ENCODE measurements at places on chromosomes 11 and 22.

DNA sequence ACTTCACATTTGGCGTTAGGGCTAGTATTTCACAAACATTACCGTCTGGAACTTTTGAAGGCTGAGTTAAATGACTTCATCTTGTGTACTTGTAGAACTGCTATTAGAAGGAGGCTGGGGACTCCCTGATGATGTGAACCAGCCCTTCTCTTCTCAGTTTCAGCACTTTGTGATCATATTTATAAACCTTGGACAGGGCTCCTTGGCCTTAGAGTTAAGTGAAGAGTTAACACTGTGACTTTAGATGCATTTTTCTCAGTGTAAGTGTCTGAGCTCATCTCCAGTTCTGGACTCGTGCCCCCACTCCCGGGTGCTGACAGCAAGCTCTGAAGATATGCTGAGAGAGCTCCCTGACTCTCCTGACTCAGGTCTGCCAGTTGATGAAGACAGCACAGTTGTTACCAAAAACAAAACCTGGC is 8.4 kb downstream of the MIAT start:
- DNase-seq, result no peak

GRCh38 chr11:17431139-17431538 is 42.7 kb upstream of the KCNJ11 start:
- DNase-seq, result no peak

GRCh38 chr11:64224891-64225607 is 937 bp downstream of the TRPT1 start:
- DNase-seq, result peak; percentile 35

GRCh38 chr11:56457076-56457475 is 16.1 kb downstream of the OR5M3 start:
- DNase-seq, result no peak

GRCh38 chr11:76885390-76886097 is 24.8 kb downstream of the ACER3 start:
- DNase-seq, result no peak

GRCh38 chr22:30968015-30968923 is at the start of gene MORC2:
Gene MORC2 (minus strand): TSS chr22:30968774. CDS start chr22:30967889, 885 bp downstream.
- DNase-seq, result no peak

GRCh38 chr11:73315293-73316020 is 7.4 kb downstream of the ARHGEF17 start:
- DNase-seq, result no peak

DNA sequence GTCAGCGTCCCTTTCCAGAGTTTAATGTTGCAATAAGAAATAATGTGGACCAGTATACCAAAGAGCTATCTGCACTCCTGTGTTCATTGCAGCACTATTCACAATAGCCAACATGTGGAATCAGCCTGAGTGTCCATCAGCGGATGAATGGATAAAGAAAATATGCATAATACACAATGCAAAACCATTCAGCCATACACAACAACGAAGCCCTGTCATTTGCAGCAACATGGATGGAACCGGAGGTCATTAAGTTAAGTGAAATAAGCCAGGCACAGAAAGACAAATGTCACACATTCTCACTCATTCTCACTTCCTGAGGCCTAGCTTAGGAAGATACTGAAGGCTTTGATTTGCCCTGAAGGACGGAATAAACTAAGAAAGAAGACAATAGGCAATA is 22.1 kb downstream of the SLC5A4 start:
- no peak for DNase-seq

- no peak for DNase-seq
Observed at GRCh38 chr11:110514967-110515366, 85.2 kb downstream of the FDX1 start.

DNA sequence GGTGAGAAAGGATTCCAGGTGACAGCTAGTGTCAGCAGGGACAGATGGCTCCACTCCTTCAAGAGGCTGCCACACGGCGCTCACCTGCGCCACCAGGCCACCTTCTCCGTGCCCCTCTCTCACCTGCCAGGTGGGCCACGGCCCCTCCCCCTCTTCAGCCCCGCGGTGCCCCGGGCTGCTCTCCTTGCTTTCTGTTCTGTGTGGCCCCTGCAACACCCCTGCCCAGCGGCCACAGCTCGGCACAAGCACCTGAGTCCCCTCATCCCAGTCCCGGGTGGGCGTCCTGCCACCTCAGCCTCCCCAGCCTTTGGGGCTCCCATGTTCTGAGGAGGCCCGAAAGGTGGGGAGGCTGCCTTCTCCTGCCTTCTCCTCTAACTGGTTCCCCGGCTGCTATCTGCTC is 46.4 kb downstream of the APOL1 start:
- no peak for DNase-seq

DNA sequence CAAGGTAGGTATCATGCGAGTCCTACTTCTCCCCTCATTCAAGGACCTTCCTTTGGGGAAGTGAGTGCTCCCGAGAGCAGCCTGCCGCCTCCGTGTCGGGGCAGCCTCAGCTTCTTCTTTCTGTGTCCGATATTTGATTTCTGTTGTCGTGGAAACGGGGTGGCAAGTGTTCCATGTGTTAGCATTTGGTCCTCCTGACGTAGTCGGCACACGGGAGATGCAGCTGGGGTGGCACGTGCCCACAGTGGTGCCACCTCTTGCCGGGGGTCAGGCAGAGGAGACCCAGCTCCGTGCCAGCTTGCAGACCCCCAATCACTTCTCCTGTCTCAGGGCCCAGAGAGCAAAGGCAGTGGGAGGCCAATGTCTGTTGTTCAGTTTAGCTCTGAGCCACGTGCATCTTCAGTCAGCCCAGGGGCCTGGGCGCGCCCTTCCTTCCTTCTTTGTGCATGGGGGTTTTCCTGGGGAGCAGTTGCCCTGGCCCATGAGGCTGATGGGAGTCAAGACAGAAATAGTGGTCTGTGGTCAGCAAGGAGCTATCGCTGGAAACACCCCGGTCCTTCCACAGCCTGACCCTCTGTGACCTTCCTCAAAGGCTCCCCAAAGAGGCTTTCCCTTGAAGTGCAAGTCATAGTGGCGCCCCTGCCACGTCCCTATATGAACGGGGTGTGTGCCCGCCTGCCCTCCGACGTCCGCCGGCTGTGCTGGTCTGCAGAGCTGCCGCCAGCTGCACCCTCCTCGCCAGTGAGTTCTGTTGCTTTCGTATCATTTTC is 44.5 kb downstream of the PARVB start:
- DNase-seq, result no peak

DNA sequence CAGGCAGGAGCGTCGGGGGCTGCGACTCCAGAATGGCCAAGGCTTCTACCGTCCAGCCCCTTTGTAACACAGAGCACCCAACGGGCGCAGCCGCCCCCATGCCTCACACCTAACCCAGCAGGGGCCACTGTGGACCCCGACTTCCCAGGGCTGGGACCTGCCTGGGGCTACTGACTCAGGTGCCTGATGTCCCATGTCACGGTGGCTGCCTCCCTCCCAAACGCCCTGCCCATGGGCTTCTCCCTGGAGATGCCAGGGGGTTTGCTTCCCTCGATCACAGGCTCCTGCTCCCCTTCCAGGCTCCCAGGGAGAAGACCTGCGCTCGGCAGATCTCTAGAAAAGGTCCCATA is 84.0 kb downstream of the MYEOV start:
- no peak for DNase-seq

DNA sequence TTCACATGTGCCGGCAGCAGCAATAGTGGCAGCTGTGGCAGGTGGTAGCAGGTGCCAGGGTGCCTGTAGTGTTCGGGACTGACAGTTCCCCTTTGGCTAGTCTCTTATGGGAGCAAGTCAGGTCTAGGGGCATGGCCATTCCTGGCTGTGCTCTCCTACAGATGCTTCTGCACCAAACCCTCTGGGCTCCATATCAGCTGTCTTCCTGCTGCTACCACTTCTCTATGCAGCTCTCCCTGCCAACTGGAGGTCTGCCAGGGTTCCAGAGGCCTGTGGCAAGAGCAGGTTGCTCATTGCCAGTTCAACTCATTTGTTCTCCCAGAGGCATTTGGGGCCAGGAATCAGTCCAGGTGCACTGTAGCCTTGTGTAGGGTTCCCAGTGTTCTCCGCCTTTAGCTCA is 473.7 kb downstream of the JRKL start:
- DNase-seq, result no peak

- DNase-seq, result no peak
Observed at GRCh38 chr22:44819966-44820631, 67.7 kb downstream of the ARHGAP8 start.

DNA sequence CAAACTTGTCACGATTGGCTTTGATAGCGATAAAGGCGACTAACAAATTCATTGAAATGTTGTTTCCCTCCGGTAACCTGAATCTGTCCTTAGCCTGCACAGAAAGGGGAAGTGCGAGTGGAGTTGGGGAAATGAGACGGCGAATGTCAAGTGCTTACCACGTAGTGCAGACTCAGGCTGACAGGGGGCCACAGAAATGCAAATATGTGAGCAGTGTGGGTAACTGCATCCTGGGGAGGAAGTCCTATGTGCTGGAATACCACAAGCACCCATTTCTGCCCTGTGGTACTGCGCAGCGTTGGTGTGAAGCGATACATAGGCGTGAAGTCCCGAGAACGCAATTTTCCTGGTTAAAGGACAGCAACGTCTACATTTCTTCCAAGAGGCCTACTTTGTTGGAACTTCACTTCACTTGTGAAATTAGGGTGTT is 869 bp upstream of the EIF4ENIF1 start:
- peak; percentile 31 for DNase-seq

GRCh38 chr22:50547263-50547985 is 1.7 kb downstream of the KLHDC7B start:
- DNase-seq, result no peak

- DNase-seq, result no peak
Observed at GRCh38 chr11:66841861-66842260, 1.4 kb upstream of the RCE1 start.

DNA sequence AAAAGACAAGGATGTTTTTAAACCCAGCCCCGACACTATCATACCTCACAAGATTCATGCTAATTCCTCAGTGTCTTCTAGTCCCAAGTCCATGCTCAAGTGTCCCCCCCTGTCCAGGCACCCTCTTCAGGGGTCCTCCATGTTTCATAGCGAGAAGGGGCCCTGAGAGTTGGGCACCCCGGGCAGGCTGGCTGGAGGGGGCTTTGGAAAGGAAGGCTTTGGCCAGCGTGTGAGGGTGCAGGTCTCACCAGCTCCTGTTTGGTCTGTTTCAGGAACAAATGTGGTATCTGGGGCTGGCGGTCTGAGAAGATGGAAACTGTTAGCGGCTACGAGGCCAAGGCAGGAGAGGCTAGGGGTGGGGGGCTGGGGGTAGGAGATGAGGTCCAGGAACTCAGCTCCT is 4.5 kb upstream of the SSH3 start:
- DNase-seq, result no peak

DNA sequence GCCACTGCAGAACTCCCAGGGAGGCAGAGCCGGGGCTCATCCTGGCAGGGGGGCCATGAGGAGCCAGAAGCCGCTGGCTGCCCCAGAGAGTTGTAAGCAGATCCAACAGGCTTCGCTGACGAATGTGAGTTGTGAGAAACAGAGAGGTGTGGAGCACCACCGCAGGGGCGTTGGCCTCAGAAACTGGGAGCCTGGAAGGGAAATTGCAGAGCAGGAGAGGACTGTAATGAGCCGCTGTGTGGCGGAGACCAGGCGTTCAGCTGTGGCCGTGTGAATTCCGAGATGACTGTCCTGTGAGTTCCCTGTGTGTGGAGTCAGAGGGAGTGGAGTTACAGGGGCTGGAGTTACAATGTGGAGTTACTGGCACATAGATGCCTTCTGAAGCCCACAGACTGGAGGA is 27.7 kb upstream of the ETS1 start:
- DNase-seq, result no peak

Data from CD4-positive, alpha-beta T cell (primary cell).